ENCODE measurements at places on chromosomes 12 and 14. TPM values are rescaled to one million over a fixed set of nuclear protein-coding genes. Genes with fewer than 3 reads are reported as not detected.

The GNB3 gene
- total RNA-seq, result 2.0 TPM

The CFAP251 gene
- 1.1 TPM for total RNA-seq

The EIF2S3B gene
- total RNA-seq, result not detected

The PRH2 gene
- total RNA-seq, result not detected

The DCN gene
- 675 TPM for total RNA-seq

The RNF212B gene
- total RNA-seq, result not detected

The ADGRD1 gene
- 22.5 TPM for total RNA-seq

The ANKRD33 gene
- total RNA-seq, result not detected

The SYT1 gene
- total RNA-seq, result 11.8 TPM

The CABP1 gene
- 1.8 TPM for total RNA-seq

The EXOC3L4 gene
- total RNA-seq, result 1.4 TPM

The FAM177A1 gene
- total RNA-seq, result 26.3 TPM

GRCh38 chr12:49539406-49540228, 787 bp downstream of the KCNH3 start:
- peak; percentile 58 for DNase-seq

- peak; percentile 32 for DNase-seq
These were observed 67.2 kb downstream of the WDR20 start for GRCh38 chr14:102206918-102207317.

DNA sequence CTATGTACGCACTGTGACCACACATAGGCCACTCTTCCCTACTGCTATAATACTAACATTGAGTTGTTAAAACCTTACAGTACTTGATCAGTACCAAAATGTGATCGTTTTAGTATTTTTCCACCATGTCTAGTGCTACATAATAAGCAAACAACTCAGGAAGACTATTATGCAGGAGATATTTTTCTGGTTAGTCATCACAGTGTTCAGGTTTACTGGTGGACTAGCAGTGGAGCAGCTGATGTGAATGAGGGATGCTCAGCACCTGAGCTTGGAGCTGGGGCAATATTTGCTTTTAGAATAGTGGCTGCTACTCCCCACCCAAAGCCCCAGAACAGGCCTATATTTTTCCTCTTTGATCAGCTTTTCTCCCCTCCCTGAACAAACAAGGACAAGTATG, 513.1 kb downstream of the KCNH5 start:
- DNase-seq, result no peak

DNA sequence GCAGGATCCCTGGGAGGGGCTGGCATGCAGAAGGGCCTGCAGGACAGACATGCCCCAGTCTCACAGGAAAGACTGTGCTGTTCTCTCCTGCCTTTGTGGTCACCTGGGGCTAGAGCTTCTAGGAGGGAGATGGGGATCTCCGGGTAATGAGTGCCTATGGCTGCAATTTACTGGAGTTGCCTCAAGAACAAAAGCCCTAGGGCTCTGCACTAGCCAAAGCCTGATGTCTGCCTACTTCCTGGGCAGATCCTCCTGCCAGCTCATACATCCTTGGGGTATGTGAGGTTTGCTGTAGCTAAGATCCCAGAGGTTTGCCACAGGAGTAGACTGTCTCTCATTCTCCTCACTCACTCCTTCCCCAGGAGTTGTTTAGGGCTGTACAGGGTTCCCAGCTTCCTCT, 106.9 kb upstream of the PPFIA2 start:
- no peak for DNase-seq

DNA sequence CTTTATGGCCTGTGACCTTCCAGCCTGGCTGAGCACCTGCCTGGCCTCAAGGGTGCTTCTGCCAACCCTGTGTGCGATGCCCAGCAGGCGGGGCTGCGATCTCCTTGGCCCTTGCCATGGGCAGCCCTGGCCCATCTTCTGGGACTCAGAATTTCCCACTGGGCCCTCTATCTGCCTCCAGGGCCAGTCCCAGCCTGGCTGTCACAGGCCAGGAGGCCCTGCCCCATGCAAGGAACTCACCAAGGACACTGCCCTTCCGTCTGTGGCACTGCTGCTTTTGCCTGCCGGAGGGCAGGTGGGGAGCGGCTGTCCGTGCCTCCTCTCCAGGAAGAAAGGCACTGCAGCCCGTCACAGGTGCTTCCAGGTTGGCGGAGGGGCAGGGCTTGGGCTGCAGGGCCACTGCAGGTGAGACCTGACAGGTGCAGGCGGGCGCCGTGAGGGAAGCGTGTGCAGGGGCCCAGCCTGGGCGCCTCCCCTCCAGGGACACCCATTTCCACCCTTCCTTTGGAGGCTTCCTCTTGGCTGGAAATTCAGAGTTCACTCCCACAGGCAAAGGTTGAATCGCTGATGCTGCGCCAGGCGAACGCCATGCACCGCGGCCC, 177.8 kb downstream of the KIF26A start:
- DNase-seq, result no peak

DNA sequence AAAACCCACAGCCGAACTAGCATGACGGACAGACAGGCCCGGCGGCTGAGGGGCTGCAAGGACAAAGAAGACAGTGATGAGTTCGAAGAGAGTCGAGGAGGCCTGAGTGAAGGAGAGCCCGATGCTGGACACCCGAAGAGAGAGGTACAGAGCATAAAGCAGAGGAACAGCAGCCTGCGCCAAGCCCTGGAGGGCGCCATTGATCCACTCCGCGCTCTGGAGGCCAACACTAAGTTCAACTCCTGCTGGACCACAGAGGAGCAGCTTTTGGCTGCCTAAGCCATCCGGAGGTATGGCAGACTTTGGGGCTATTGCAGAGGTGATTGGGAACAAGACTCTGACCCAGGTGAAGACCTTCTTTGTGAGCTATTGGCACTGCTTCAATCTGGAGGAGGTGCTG, 7.8 kb upstream of the PLXNC1 start:
- DNase-seq, result no peak

DNA sequence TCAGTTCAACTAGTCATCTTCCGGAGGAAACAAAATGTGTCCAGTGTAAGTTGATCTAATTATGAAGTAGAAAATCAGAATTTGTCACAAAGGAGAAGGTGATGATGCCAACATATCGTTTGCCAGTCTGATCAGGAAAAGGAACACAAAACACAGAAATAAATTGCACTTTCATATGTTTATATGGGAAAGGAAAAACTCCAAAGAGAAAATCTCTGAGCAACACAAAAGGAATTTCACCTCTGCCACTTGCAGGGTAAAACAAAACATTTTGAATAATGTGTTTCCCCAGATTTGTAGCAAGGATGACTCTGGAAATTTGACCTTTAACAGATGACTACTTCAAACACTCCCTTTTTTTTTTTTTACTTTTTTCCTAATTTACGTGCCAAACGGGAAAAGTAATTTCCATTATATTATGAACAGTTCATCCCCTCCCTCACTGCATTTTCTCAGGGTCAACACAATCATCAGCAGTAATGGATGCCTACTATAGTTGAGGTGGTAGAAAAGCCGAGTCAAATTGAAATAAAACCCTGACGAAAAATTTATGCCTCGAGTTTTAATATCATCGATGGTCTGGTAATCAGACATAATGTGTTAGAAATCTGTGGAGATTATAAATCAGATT, 25.6 kb downstream of the MGAT4C start:
- no peak for DNase-seq

DNA sequence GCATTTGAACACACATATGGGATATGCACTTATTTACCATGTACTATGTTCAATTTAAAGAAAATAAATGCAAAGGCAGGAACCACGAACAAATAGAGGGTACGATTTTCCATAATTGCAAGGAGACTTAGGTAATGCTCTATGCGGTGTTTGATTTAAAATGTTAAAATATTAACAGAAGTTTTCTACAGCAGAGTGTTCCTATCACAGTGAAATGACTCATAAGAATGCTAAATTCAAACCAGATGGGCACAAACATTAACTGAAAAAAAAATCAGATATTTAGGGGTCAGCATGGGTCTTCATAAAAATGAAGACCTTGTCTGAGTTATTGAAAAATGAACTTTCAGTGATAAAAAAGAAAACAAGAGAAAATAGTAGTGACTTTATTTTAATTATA, 65.4 kb downstream of the LLPH start:
- no peak for DNase-seq

DNA sequence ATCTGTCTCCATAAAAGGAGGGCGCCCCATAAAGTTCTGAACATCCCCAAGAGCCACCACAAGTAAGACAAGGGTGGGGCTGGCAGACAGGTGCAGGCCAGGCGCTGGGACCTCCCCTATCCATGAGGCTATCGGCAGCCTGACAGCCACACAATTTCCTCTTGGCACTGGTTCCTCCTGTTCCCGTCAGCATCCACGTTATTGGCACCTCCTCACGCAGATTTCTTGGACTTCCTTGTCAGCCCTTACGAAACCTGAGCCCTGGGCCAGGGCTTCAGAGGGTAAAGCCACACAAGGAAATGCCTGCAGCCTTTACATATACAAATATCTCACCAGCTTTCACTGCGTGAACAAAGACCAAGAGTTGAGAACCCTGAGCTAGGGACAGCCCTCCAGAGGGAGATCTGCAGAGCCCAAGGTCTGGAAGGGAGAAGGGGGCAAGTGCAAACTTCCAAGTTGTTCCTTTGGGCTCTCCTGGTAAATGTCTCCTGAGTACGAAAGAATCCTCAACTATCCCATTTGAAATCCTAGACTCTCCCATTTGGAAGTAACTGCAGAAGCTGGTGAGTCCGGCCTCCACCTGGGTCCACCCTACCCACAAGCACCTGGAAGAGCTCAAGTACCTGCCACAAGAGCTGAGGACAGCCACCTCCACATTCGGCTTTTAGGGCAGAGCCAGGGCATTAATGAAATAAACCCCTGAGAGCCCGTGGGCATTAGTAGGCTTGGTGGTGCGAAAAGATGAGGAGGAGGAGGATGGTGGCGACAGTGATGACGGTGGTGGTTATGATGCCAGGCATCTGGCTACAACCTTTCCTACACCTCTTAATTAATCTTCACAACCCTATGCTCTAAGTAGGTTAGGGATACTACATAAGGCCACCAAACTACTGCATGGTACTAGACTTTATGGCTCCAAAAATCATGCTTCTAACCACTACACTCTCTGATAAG, 5.5 kb upstream of the TC2N start:
- DNase-seq, result peak; percentile 87

GRCh38 chr14:54348001-54348611, 48.7 kb upstream of the CDKN3 start:
- no peak for DNase-seq

DNA sequence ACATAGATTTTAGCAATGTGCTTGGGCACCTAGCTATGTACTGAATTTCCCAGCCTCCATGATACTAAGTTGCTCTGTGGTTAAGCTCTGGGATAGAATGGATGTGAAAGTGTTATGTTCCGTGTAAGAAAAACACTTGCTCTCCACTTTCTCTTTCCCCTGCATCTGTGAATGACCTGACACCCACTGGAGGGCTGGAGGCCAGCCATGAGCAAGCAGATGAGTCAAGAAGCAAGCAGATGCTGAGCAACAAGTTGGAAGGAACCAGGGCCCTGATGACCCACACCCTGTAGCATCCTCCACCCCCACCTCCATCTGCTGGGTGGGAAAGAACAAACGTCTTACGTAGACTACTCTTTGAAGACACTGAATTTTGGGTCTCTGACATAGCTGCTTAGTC, 56.6 kb downstream of the EID3 start:
- peak; percentile 48 for DNase-seq

DNA sequence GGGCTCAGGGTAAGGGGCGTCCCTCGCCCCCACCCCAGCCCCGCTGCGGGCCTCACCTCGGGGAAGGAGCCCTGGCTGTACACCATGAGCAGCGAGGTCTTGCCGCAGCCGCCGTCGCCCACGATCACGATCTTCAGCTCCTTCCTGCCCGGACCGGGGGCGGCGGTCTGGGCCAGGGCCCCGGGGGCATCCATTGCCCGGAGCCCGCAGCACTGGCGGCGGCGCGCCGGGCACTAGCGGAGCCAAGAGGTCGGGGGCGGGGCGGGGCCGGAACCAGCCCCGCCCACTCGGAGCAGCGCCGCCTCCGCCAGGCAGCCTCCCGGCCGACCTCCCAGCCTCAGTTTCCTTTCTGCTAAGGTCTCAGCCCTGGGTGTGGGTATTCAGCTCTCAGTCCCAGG, at the start of gene RHOF:
TSS of gene RHOF (minus strand) at position 249 of the 398 bp plus-strand sequence. CDS start at position 194, 55 bp downstream.
- no peak for DNase-seq

DNA sequence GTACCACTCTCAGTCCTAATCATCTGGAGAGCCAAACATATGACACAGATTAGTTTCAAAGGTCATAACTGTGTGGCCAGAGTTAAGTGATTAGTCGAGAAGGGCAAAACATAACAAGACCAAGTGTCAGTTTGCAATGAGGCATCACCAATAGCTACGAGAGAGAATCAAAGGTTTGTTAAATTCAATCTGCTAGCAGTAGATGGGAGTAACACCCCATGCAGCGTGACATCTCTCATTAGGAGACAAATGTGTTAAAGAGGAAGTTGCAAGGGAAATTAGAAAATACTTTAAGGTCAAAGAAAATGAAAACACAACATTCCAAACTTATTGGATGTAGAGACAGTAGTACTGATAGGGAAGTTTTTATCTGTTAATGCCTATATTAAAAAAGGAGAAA, 135.7 kb upstream of the SYT10 start:
- no peak for DNase-seq

DNA sequence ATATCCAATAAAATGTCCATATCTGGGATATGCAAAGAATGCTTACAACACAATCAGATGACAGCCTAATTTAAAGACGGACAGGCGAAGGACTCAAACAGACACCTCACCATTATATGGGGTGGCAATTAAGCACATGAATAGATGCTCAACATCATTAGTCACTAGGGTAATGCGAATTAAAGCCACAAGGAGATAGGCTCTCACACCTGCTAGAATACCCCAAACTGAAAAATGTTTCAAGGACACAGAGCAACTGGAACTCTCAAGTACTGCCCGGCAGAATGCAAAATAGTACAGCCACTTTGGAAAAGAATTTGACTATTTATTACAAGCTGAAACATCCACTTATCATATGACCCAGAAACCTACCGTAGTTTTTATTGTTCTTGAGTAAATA, 42.9 kb downstream of the FERMT2 start:
- no peak for DNase-seq

DNA sequence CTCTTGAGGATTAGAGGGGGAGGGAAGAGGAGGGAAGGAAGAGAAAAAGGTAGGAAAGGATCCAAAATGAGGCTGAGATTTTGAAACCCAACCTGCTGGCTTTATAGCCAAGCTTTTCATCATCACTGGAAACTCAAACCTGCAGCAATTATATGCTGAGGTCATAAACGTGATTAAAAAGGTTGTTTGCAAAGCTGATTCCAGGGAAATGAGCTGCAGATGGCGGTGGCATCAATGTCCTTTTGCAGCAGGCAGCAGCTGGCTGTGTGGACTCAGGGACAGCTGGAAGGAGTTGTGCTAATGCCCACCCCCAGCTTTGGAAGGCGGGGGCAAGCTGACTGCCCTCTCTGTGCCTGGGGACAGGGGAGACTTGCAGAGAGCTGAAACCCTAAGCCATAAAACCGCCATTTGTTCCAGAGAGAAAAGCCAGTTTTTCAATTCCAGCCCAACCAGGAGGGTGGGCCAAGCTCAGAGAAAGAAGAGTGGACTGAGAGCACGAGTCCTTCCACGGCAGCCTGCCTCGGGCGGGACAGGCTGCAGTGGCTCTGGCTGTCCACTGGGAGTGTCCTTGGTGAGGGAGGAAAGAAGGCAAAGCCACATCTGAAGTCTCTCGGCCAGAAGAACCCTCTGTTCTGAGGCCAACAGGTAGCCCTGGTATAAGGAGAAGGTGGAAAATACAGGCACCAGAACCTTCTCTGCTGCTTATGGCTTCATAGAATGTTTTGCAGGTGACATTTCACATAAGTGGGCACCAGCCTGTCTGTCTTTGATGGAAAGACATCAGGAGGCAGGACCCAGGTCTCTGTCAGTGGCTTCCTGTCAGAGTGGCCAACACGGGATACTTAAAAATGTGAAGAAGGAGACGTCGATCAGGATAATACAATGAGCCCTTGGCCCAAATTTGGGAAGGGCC, 90.7 kb downstream of the SINHCAF start:
- no peak for DNase-seq

- peak; percentile 76 for DNase-seq
These were observed 187.4 kb downstream of the TTC7B start for GRCh38 chr14:90628825-90629224.
